Aorta (tissue), 5 donors: ENCODE measurements at places on chromosomes 7 and 10.

DNA sequence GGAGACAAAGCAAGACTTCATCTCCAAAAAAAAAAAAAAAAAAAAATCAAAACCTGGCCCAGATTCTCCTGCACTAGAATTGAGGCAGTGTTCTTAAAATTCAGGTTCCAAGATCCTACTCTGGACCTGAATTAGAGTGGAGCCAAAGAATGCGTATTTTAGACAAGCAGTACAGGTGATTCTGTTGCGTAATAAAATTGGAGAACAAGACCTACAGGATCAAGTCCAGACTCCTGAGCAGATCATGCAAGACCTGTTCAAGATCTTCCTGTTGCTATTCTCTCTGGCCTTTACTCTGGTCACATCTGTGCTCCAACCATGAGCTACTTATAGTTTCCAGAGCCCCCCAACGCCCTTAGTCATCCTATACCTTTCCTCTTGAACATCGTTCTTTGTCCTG lies 51.5 kb upstream of the RSBN1L start:
- DNase-seq: no peak

DNA sequence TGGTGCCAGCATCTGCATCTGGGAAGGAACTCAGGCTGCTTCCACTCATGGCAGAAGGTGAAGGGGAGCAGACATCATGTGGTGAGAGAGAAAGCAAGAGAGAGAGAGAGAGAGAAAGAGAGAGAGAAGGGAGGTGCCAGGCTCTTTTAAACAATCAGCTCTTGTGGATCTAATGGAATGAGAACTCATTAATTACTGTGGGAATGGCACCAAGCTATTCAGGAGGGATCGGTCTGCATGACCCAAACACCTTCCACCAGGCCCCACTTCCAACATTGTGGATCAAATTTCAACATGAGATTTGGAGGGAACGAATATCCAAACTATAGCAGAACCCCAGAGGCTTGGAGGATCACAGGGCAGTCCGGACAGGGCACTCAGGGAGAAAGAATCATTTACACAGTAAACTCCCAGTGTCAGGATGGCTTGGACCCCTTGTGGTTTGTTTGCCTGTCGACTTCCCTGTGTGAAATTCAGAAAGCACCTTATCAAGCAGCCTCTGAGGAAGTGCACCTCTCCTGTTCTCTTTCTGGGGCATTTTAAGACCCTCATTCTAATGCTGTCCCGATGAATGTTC lies 308.5 kb downstream of the REEP3 start:
- DNase-seq: no peak

GRCh38 chr10:124375353-124375614 lies 43.4 kb downstream of the OAT start:
- no peak for DNase-seq

DNA sequence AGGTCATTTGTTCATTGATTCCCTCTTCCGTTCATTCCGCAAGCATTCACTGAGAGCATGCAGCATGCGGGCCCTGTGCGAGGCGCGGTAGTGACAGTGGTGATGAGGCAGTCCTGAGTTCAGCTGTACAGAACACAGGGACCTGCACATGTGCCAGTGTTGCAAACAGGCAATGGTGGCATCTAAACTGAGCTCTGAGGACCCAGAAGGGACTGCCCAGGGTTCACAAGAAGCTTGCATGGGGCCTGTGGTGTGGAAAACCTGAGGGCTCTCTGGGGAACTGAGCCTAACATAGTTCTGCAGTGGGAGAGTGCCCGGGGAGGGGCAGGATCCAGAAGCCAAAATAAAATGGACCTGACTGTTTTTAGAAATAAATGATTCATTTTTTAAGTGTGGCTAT lies 13.2 kb downstream of the ZNF488 start:
- peak; percentile 64 for DNase-seq

GRCh38 chr10:103645141-103646054 lies 151.9 kb downstream of the NEURL1 start:
- peak; percentile 93 for DNase-seq

GRCh38 chr10:74786126-74786525 lies 40.3 kb upstream of the KAT6B start:
- no peak for DNase-seq

DNA sequence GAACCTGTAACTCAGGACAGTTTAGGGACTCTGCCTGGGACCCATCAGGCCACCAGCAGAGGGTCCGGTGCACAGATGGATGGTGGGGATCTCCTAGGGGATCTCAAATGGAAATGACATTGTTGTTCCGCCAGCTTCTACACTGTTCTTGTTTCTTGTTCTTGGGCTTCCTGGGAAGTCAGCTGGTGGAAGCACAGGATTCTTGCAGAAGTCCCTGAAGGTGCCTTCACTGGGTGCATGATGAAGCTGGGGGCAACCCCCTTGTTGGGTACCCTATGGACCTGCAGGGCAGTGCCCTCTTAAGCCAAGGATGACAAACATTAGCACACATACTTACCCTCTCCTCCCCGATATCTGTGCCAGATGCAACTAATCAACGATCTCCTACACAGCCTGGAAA lies 18.6 kb downstream of the SFTPD start:
- DNase-seq: no peak

- no peak for DNase-seq
Measured at GRCh38 chr10:85914720-85915119, 451.9 kb downstream of the GRID1 start.

DNA sequence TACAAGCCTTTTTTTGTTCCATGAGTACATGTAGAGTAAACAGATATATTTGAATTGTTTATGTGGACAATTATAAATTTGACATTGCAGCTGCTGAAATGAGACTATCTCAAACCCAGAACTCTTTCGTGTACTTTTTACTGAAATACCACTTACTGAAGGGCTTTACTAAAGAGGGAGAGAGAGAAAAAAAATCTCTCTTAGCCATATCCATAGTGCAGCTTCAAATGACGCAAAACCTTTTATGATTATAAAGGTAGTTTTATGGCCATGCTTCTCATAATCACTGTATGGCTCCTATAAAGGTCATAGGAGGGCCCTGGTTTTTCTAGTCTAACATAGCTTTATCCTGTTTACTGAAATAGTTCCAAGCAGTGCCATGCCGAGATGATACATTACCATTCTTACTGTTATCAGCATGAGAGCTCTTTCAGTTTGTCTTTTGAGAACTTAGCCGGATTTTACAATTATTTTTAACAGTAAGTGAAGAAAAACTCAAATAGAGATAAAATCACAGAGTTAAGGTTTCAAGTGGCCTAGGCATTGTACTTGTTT lies 35.1 kb downstream of the KCND2 start:
- no peak for DNase-seq

- no peak for DNase-seq
Measured at GRCh38 chr7:115680921-115681320, 349.6 kb downstream of the TFEC start.

- no peak for DNase-seq
Measured at GRCh38 chr7:107386548-107387102, 83.2 kb upstream of the GPR22 start.

GRCh38 chr7:138245682-138246081 lies 169.4 kb downstream of the AKR1D1 start:
- DNase-seq: no peak

- DNase-seq: no peak
Measured at GRCh38 chr10:33569702-33570101, 235.2 kb upstream of the NRP1 start.

- DNase-seq: no peak
Measured at GRCh38 chr10:127193125-127193524, 3.3 kb downstream of the INSYN2A start.

DNA sequence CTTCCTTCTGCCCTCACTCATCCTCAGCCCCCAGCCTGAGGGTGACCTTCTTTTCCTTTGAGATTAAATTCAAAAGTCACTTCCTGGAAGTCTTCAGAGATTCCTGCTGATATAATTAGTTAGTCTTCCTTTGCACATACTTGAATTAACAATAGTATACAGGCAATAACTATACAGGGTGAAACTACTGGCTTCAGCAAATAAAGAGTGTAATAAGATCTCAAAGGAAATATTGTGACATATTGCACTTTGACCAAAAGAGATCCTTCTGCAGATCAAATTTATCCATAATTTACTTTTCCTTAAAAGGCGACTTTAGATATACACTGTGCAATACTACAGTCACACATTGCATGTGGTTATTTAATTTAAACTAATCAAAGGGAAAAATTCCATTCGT lies 123.8 kb downstream of the SEMA3A start:
- DNase-seq: no peak

DNA sequence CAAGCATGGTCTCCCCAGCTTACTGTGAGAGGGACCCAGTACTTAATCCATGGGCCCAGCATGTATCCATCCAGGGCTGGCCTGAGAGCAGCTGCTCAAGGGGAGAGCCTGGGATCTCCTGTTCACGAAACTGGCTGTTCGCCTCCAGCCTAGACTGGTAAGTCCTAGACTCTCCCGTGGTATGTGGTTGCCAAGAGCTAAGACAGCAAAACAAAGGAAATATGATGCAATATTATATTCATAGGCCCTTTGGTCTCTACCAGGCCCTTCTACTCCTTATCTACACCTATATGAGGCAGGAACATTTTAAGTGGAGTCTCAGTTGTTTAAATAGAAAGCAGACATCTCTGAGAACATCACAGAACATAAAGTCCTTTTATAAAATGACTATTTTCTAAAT lies 28.9 kb upstream of the STK17A start:
- peak; percentile 47 for DNase-seq

- DNase-seq: no peak
Measured at GRCh38 chr7:47049234-47049774, 532.6 kb downstream of the TNS3 start.

GRCh38 chr7:2688409-2689342 lies 674 bp downstream of the AMZ1 start:
- DNase-seq: no peak

DNA sequence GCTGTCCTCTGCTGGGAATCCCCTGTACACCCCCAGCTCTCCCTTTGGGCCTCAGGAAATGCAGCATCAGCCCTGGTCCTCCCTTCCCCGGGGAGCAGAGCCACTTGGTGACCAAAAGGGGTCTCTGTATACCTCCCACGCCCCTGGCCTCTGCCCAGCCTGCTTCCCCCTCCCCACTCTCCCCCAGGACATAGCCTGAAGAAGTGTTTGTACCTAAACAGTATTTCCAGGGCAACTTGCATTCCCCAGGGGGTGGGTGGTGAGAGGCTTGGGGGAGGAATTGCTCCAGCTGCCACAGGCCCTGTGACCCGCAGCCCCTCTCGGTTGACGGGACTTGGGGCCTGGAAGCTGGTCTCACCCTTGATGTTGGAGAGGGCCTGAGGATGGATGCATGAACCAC lies 39.3 kb downstream of the TMEM270 start:
- peak; percentile 89 for DNase-seq

DNA sequence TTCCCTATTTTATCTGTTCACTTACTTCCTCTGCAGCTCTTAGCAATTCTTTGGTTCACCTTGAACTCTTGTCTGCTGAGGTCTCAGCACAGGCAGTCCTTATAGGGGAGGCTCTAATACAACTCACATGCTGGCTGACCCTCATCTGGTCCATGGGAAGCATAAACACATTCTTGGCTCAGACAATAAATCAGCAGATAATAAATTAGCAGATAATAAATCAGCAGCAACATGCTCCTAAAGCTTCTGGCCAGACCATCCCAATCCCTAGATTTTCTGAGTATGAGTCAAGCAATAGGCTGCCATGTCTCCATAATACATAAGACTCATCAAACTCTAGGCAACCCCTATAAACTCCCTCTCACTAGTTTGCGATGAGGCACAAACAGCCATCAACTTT lies 208.6 kb upstream of the STEAP4 start:
- DNase-seq: no peak

GRCh38 chr10:118621304-118621942 lies 26.0 kb upstream of the PRLHR start:
- DNase-seq: no peak

- DNase-seq: no peak
Measured at GRCh38 chr7:101420436-101420835, 57.8 kb downstream of the COL26A1 start.

DNA sequence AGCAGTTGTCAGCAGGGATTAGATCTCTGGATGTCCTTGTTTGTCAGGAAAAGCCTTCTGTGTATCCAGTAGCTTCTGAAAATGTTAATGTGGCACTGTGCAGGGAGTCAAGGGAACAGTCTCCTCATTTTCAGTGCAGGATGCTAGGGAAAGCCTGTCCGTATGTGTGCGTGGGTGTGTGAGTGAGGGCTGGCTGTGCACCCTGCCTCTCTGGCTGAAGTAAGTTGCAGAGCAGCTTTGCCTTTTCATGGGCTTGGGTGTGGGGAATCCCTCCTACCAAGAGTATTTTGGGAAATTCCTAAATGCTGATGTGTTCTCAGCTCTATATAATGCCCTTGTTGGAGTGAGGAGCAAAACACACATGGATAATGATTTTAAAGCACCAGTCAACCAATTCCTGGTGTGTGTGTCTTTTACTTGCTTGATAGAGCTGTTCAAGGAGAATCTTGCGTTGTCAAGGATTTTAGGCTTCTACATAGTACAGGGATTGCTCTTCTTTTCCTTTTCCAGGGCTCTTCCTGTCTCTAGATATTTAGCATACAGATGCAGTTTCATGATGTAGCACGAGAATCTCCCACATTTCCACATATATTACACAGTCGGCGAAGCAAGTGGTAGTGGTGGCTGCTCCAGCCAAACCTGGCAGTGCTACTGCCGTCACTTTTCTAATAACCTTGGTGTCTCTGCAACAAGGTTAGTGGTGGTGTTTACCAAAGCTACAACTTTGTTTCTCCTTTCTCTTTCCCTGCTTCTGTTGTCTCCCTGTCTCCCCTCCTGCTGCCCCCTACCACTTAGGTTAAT lies 92.8 kb downstream of the MCU start:
- DNase-seq: peak; percentile 84

DNA sequence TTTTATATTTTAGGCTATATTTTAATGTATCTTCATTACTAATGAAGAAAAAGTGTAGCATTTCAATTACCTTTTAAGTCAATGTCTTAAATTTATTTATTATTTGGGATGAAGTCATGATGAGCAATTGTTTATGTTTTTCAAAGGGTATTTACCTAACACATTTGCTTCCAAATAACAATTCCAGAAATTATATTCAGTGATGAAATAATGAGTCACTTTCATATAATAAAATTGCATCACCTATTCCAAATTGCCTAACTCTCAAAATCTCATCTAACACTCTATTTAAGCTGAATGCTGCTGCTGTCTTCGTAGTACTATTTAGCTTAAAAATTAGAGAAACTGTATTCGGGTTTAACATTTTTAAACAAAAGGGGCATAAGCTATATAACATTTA lies 97.7 kb downstream of the PRKG1 start:
- no peak for DNase-seq

- DNase-seq: no peak
Measured at GRCh38 chr7:118496138-118496644, 271.7 kb downstream of the ANKRD7 start.

DNA sequence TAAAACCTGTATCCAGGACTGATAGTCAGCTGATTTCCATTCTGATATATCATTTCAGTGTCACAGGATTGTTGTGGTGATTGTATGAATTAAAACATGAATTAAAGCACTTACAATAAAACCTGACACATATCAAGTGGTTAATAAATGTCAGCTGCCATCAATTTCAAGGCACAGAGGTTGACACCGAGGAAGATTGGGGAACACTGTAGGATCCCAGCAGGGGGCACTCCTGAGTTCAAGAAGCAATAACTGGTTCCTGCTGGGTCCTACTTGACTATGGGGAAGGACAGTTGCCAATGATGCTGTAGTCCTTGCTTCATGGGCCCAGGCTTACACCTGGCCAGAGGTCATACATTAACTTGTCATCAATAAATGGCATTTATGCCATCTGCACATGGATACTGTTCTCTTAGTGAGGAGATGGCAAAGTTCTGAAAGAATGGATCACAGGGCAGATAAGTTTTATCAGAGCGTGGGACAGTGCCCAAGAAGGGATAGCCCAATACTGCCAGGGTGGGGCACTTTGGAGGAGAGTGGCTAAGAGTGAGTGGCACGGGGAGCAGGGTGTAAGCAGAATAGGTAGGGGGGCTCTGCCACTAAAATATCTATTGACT lies 24.1 kb downstream of the FZD1 start:
- peak; percentile 71 for DNase-seq
